ENCODE measurements at places on chromosomes 2 and 18.

DNA sequence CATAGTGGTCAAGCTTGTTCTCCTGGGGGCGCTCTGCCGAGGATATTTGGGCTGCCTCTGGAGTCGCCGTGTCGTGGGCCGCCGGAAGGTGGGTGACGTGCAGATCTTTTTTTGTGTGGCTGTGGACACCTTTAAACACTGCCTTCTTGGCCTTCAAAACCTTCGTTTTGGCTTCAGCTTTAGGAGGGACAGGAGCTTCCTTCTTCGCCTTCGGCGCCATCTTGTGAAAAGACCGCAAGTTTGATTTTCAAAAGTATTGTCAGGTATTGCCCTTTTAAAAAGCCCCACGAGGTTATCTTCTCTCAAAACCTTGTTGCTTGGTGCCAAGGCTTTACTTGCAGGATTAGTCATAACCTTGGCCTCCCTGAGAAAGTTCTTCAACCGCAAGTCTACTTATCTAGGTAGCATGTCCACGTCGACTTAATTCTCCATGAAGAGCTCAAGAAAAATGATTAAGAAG, 20.8 kb downstream of the LAMA3 start:
- DNase-seq = no peak

- DNase-seq = no peak
Observed at GRCh38 chr2:16179701-16180416, 239.5 kb downstream of the MYCN start.

GRCh38 chr2:7508296-7508943, 591.2 kb downstream of the RNF144A start:
- DNase-seq = no peak

DNA sequence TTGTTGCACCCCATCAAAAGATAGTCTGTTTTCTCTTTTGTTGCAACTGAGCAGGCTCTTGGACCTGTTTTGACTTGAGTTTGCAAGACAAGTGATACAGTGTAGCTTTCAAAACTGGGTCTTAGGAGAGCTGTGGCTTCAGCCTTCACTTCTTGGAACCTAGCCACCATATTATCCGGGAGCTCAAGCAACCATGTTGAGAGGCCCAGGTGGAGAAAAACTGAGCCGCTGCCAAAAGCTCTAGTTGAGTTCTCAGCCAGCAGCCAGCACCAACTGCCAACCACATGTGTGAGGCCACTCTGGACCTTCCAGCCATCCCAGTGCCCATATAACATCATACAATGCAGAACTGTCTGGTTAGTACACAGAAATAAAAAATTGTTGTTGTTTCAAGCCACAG, 5.4 kb downstream of the CACNB4 start:
- DNase-seq = no peak

GRCh38 chr2:24919506-24920097, 435 bp downstream of the ADCY3 start:
- DNase-seq = no peak

DNA sequence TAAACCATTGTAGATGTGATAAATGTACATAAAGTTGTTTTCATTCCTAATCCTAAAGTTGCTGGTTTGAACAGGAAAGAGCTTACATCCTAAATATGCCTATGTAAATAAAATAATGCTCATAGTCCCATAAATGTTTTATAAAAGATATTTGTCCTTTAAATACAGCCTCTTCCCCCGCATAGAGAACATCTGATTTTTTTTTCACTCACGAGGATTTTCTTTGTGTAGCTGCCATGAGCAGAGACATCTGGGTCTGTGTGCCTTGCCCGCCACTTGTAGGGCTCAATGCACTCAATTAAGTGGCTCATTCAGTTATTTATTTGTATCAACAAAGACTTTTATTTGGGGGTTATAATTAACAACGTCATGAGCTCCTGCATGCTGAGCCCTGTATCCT, 72.8 kb downstream of the SOWAHC start:
- no peak for DNase-seq

- no peak for DNase-seq
Observed at GRCh38 chr2:120802158-120802557, 66.5 kb downstream of the GLI2 start.

- no peak for DNase-seq
Observed at GRCh38 chr2:182165202-182165601, 179.5 kb downstream of the PPP1R1C start.

DNA sequence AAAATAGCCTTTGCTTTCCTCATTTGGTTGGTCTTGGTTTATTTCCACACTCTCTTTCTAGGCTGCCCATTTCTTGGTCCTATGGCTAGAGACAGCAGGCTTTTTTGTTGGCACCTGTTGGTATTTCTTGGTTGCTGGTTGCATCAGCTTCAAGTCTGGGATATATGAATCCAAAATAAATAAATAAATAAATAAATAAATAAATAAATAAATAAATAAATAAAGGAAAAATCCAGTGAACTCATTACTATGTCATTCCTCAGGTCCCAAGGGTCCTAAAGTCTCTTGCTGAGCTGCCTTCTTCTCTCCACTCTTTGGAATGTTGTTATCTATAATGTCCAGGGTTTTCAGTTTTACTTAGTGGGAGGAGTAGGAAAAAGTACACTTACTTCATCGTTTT, 165.9 kb upstream of the MEX3C start:
- DNase-seq = no peak

DNA sequence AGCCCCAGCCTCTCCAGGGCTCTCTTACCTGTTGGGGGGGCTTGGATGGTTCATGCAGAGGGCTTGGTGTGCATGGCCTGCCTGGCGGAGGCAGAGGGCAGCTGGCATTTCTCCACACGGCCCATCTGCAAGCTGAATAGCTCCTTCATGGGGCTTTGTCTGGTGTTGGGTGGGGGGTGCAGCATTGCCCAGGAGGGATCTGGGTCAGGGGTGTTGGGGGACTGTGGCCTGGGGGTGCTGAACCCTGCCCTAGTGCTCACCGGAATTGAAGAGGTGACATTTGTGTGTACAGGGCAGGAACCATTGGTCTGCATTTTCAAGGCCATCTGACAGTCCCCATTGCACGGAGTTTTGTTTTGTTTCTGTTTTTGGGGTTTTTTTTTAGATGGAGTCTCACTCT, 58.8 kb upstream of the HAAO start:
- DNase-seq = no peak

DNA sequence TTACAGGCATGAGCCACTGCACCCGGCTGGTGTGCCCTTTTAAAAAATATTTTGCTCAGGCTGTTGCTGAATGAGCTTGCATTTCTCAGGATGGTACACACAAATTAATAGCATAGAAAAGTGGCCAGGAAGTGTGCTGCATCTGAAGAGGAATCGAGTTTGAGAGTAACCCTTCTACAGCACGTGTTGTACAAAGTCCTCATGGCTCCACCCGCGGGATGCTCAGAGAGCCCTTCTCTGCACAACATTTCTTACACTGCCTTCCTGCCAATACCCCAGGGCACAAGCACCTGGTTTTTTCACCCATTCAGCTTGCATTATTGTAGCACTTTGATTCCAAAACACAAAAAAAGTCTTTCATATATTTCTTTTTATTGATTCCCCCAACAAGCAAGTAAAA, 90.1 kb upstream of the NEDD4L start:
- DNase-seq = no peak

DNA sequence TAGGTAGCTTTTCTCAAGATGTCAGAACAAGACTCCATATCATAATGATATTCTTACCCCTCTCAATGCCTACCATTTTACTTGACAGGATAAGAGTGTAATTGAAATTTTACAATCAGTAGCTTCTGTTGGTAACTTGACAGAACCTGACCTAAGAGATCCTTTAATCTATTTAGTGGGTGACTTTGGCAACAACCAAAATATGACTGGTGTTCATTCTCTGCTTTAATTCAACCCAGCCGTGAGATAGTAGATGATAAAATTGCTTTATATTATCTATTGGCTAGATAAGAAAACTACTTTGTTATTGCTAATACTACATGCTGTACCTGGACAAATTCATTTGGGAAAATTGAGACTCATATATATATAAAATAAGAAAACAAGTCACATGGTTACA, 770.2 kb upstream of the NXPH2 start:
- no peak for DNase-seq

DNA sequence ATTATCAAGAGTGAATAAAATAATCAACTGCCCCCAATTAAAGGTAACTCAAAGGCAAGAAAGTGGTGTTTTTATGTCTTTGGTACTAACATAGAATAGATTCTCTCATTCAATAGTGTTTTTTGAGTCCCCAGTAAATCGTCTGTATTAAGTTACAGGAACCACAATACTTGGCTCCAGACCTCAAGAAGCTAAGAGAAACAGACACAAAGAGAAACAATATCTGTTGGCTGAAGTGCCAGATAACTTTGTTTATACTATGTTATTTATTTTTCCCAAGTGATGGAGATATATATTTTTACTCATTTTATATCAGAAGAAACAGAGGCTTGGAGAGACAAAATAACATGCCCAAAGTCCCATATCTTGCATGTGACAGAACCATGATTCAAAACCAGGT, 201.7 kb upstream of the HNRNPA3 start:
- DNase-seq = no peak

GRCh38 chr2:1979569-1979968, 235.3 kb upstream of the PXDN start:
- no peak for DNase-seq

DNA sequence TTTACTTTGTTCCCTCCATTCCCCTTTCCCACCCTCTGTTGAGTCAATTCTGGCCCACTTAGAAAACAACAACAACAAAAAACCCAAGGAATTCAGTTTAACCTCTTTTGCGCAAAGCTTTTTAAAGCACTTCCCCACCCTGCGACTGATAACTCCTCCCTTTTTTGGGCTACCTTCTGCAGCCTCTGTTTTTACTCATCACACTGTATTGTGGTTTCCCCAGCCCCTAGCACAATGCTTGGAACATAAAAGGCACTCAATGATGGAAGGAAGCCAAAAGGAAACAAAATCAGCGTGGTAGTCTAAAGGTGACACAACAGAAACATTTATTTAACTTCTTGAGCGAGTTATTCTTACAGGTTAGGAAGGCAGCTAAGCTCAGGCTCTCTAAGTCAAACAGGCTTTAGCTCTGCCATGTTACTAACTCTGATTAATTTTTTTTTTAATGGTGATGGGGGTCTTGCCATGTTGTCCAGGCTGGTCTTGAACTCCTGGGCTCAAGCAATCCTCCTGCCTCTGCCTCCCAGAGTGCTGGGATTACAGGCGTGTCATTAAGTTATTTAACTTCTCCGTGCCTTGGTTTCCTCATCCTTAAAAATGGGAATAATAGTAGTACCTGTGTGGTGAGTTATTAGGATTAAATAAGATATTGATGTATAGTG, 1.3 kb downstream of the CEP68 start:
- peak; percentile 27 for DNase-seq

- DNase-seq = no peak
Observed at GRCh38 chr2:141714496-141714895, 416.3 kb downstream of the LRP1B start.

- no peak for DNase-seq
Observed at GRCh38 chr18:46733872-46734271, 23.0 kb downstream of the ST8SIA5 start.

DNA sequence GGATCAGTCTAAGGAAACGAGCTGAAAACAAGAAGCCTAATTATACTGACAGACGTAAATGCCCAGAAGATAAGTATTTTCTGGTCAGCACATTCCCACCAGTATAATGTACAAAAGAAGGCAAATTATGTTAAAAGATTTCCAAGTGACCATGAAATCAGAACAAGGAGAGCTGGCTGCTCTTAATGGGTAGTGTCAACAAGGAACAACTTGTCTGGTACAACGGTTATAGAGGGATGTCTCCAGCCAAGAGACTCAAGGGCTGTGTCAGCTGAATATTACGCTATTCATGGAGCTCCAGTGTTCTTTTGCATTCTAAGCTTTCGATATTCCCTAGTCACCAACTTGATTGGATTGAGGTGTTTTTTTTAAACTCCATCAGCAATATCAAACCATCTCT, 8.6 kb upstream of the L3MBTL4 start:
- DNase-seq = no peak

- no peak for DNase-seq
Observed at GRCh38 chr2:95350368-95350767, 52.1 kb upstream of the FAHD2A start.

DNA sequence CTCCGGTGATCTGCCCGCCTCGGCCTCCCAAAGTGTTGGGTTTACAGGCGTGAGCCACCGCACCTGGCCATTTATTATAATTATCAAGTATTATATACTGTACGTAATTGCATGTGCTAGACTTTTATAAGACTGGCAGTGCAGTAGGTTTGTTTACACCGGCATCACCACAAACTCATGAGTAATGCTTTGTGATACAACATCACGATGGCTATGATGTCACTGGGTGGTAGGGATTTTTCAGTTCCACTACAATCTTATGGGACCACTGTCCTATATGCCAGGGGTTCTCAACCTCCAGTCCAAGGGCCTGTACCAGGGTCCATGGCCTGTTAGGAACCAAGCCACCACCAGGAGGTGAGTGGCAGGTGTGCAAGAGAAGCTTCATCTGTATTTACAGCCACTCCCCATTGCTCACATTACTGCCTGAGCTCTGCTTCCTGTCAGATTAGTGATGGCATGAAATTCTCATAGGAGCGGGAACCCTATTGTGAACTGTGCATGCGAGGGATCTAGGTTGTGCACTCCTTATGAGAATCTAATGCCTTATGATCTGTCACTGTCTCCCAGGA, 9.4 kb downstream of the SCYGR4 start:
- no peak for DNase-seq

- peak; percentile 8 for DNase-seq
Observed at GRCh38 chr18:74598350-74599001, 806 bp downstream of the ZNF407 start.

DNA sequence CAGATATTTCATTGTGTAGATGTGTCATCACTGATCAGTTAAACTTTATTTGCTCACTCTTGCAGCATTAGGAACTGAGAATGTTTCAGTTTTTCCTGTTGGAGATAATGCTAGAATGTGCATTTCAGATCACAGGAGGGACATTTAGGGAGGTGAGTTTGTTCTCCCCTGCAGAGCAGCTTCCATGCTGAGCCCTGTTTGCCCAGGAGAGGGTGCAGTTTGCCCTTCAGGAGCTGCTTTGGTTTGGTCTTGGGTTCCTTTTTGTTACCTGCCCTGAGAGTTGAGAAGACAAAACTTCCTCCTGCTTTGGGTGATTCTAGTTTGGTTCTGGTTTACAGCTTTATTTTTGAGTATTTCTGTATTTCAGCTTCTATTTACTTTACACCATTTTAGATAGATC, 49.9 kb downstream of the DGKD start:
- DNase-seq = peak; percentile 33

DNA sequence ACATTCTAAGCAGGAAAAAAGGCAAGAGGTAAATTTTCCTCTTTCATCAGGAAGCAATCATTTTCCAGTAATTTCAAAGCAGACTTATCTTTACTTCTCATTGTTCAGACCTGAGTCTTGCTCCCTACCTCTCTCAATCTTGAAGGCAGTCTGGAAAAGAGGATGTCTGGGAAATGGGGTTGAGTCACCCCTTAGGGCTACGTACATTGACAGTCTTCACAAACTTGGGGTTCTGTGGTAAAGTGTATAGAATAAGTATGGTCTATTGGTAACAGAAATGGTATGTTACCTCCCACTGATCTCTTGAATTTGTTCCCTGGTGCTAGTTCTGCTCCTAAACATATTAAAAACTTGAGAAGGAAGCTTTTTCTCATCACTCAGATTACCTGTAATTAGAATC, 361.3 kb downstream of the SS18 start:
- no peak for DNase-seq

- DNase-seq = no peak
Observed at GRCh38 chr2:219687882-219688559, 60.6 kb downstream of the SLC4A3 start.
